Activated T-helper 2 cell treated with anti-CD3 and anti-CD28 coated beads, Interferon-gamma antibody, Interleukin-2, Interleukin-4, amounts not matched to agents 10 μg/mL and 5 μg/mL and 100 μg/mL, durations not matched to agents 14 hours and 24 hours and 36 hours (primary cell): ENCODE measurements at places on chromosomes 12 and 14. TPM values are rescaled to one million over a fixed set of nuclear protein-coding genes. Genes with fewer than 3 reads are reported as not detected.

Gene CLEC4E
- not detected in 2 replicates for total RNA-seq

GRCh38 chr14:21055432-21056117 is 2.0 kb upstream of the RNASE8 start:
- no peak overlapping the region for H3K4me3 ChIP-seq
- H3K36me3 ChIP-seq: no peaks in the 10 kb centered on the region
- no peak overlapping the region for H3K27ac ChIP-seq
- DNase-seq: no peak
- H3K27me3 ChIP-seq: peaks cover 5% of the 10 kb centered on the region

DNA sequence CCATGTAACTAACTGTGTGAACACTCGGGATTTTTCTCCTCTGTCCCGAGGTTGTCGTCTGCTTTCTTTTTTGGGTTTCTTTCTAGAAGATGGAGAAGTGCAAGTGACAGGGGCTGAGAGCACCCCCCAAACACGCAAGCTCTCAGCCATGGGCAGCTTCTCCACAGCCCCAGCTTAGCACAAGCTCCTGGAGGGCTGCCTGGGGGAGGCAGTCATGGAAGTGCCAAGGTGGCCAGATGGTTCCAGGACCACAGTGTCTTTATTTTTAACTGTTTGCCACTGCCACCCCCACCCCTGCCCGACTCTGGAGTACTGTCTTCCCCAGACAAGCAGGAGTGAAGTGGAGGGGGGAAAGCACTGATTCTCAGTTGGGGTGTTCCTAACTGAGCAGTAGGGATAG is 58.2 kb downstream of the ST8SIA1 start:
- H3K4me1 ChIP-seq: no peaks in the 10 kb centered on the region
- H3K27ac ChIP-seq: no peak overlapping the region
- DNase-seq: no peak
- no peaks in the 10 kb centered on the region for H3K36me3 ChIP-seq

- no peak for DNase-seq
- no peaks in the 10 kb centered on the region for H3K36me3 ChIP-seq
- no peaks in the 10 kb centered on the region for H3K27me3 ChIP-seq
These were observed 98.6 kb downstream of the PELI2 start for GRCh38 chr14:56216626-56217379.

DNA sequence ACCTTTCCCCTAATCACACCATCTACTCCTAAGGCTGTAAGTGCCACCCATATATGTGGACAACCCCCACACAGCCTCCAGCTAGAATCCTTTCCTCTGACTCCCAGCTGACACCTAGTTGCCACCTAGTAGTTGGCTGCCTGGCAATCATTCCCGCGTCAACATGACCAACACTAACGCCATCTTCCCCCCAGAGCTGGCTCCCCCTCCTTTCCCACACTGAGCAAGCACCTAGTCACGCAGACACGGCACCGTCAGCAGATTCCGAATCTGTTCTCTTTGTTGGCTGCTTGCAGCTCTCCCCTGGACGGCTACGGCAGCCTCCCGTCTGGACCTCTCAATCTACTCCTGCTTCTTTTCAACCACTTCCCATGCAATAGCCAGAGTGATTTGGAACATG is 27.7 kb downstream of the UBR7 start:
- no peak for DNase-seq
- no peak overlapping the region for H3K27ac ChIP-seq

GRCh38 chr14:103223818-103224352 is 100.6 kb downstream of the TNFAIP2 start:
- no peak overlapping the region for H3K27ac ChIP-seq
- H3K36me3 ChIP-seq: no peaks in the 10 kb centered on the region
- H3K27me3 ChIP-seq: peaks cover 22% of the 10 kb centered on the region
- no peak overlapping the region for H3K4me3 ChIP-seq
- DNase-seq: no peak

DNA sequence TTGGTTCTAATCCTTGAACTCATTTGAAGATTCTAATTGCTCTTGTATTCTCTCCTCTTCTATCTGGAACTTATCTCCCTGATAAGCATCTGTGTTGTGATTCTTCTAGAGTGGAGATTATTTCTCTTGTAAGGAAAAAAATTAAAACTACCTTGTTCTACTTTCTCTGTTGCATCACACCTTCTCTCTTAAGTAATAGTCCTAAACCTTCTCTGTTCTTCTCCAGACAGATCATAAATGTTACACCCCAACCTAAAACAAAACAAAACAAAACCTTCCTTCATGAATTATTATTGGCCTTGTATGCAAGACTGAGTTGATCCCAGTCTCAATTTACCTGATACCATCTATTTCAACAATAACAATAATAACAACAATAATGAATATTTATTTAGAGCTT is 612.1 kb downstream of the DIO2 start:
- DNase-seq: no peak
- no peaks in the 10 kb centered on the region for H3K36me3 ChIP-seq
- no peaks in the 10 kb centered on the region for H3K27me3 ChIP-seq

DNA sequence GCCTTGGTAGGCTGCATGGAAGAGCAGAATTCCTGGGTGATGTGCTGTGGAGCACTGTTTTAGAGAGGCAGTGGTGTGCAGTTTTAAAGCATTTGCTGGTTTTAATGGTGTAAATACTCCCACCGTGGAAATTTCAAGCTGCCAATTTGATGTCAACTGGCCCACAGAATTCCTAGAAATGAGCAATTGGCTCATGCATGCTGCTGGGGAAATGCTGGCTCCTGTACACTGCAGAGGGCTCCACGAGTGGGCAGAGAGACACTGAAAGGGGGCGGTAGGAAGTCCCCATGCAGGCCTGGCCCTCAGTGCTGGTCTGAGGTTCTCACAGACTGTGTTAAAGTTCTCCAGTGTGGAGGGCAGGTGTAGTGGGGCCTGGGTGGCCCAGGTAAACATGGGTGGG is 99.4 kb upstream of the NTF3 start:
- H3K36me3 ChIP-seq: no peaks in the 10 kb centered on the region
- H3K4me1 ChIP-seq: no peaks in the 10 kb centered on the region
- H3K27ac ChIP-seq: no peak overlapping the region

Gene FSCB
- not detected in 2 replicates for total RNA-seq

DNA sequence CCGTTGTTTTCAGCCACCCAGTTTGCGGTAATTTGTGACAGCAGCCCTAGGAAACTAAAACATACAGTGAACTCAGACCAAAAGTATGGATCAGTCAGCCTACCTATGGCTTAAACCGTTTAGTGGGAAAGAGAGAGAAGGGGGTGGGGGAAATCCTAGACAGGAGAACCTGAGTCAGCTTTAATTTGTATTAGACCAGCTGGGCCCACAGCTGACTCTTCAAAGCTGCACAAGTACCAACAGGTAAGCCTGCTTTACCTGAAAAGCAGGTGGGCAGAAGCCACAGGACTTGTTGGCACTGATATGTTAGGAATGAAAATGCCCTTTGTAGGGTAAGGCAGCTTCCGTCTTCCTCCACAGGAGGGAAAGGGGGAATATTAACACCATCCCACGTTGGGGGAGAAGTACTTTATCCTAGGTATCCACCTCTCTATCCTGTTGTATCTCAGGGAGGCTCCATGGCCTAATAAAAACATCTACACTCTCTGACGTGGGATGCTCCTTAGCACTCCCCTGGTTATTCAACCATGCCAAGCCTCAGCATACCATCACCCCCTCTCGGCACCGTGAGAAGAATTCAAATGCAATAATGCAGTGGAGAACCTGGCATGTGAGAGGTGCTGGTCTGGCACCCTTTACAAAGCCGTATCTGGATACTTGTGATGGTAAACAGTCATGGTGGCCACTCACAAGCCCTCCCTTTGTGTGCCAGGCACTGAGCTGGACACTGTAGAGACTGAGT is 70.3 kb downstream of the STON2 start:
- no peak overlapping the region for H3K27ac ChIP-seq
- no peaks in the 10 kb centered on the region for H3K36me3 ChIP-seq
- H3K4me3 ChIP-seq: no peak overlapping the region
- no peaks in the 10 kb centered on the region for H3K4me1 ChIP-seq
- no peak for DNase-seq

DNA sequence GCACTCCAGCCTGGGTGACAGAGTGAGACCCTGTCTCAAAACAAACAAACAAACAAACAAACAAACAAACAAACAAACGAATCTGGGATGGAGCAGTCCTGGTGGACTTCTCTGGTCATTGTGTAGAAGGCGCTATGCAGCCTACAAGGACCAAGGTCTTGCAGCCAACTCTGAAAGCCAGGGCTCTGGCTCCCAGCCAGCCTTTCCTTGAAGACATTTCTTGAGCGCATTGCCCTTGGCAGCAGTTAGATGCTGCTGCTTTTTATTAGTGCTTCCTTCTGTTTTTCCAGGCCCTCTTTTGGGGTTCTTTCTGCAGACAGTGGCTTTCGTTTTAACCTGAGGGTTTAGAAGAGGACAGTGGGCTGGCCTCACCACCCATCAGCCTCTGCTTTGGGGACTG is 20.2 kb downstream of the CCDC177 start:
- peaks cover 13% of the 10 kb centered on the region for H3K27me3 ChIP-seq
- DNase-seq: no peak
- H3K36me3 ChIP-seq: no peaks in the 10 kb centered on the region
- H3K4me1 ChIP-seq: no peaks in the 10 kb centered on the region
- no peak overlapping the region for H3K27ac ChIP-seq

DNA sequence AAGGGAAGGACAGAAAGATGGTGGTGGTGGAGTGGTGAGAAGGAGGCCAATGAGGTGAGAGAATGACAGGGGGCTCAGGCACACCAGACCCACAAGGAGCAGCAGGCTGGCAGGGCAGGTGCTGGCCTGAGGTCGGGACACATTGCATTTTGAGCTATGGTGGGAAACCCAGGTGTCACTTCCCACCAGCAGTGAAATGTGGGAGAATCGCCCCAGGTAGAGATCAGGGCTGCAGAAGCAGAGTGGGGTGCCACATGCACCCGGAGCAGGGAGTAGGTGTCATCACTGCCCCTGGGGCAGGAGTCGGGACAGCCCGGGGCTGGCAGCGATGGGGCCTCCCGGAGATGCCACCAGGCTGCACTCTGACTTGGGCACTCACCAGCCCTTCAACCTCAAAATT is 315.8 kb downstream of the BCL11B start:
- H3K27ac ChIP-seq: no peak overlapping the region
- H3K4me1 ChIP-seq: peaks cover 7% of the 10 kb centered on the region
- no peak overlapping the region for H3K4me3 ChIP-seq
- H3K27me3 ChIP-seq: peaks cover 1% of the 10 kb centered on the region

- H3K27ac ChIP-seq: no peak overlapping the region
- no peak overlapping the region for H3K4me3 ChIP-seq
- H3K36me3 ChIP-seq: no peaks in the 10 kb centered on the region
These were observed 194.1 kb downstream of the MON2 start for GRCh38 chr12:62660756-62661155.

DNA sequence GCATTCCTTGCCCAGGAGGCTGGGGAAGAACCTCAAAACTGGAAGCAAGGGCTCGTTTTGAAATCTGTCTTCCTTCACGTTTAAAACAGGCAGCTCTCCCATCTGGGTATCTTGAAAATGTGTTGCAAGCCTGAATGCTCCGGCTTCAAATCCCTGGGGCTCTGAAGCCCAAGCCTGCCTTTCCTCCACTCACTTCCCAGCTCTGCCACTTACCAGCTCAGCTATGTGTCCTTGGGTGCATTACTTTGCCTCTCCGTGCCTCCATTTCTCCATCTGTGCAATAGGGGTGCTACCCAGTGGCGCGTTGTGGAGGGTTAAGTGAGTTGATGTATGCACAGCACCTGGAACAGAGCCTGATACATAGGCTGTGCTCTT is 97.6 kb downstream of the GCH1 start:
- H3K4me3 ChIP-seq: no peak overlapping the region
- H3K27ac ChIP-seq: no peak overlapping the region
- H3K36me3 ChIP-seq: no peaks in the 10 kb centered on the region

GRCh38 chr12:27161458-27162228 is 79.3 kb upstream of the C12orf71 start:
- no peak overlapping the region for H3K4me3 ChIP-seq
- no peak for DNase-seq
- H3K4me1 ChIP-seq: peaks cover 11% of the 10 kb centered on the region
- H3K27me3 ChIP-seq: no peaks in the 10 kb centered on the region
- H3K27ac ChIP-seq: no peak overlapping the region
- peaks cover 6% of the 10 kb centered on the region for H3K36me3 ChIP-seq

Gene SSTR1
- total RNA-seq: not detected in 2 replicates
